ENCODE measurements at places on chromosomes 11 and 22.

- DNase-seq: no peak
Measured at GRCh38 chr22:24390576-24390975, 36.8 kb upstream of the ADORA2A start.

DNA sequence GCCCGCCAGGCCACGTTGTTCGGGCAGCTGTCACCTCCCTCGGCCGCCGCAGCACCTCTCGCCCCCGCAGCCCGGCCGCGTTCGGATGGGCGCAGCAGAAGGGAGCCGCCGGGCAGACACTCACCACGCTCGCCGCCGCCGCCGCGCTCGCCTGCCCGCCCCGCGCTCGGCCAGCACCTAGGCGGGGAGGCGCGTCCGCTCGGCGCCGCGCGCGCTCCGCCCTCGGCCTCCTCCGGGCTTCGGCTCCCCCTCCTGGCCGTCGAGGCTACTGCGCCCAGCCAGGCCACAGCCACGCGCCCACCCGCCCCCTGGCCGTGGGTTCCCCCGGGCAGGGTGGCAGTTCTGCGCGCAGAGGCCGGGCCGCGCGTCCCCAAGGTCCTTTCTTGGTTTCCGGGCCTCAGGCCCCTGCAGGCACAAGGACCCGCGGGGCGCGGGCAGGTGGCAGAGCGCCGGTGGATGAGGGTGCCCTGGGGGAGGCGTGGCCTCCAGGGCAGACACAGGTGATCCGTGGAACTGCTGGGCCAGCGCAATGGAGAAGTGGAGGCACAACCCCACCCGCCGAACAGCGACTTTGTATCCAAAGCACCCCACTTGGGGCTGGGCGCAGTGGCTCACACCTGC, at the start of gene SLC25A22:
Gene SLC25A22 (minus strand): TSS at position 189 of the 621 bp plus-strand sequence. CDS start 3,275 bp downstream, outside the sequence.
- DNase-seq: peak; percentile 85

DNA sequence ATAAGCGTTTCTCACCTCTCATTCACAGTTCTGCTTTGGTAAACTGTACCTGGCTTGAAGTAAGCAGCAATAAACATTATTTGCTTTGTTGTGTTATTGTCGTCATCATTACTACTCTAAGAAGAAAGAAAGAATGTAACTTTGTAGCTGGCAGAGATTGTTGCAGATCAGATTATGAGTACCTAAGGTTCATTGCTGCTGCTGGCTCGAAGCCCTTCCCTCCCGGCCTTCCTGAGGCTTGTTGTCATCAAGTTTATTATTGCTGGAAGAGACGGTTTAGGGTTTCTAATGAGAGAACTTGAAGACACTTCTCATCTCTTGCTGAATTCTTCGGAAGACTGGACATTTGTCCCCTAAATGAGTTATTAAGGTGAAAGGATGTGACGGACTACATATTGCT, 101.3 kb downstream of the GRAMD1B start:
- no peak for DNase-seq

DNA sequence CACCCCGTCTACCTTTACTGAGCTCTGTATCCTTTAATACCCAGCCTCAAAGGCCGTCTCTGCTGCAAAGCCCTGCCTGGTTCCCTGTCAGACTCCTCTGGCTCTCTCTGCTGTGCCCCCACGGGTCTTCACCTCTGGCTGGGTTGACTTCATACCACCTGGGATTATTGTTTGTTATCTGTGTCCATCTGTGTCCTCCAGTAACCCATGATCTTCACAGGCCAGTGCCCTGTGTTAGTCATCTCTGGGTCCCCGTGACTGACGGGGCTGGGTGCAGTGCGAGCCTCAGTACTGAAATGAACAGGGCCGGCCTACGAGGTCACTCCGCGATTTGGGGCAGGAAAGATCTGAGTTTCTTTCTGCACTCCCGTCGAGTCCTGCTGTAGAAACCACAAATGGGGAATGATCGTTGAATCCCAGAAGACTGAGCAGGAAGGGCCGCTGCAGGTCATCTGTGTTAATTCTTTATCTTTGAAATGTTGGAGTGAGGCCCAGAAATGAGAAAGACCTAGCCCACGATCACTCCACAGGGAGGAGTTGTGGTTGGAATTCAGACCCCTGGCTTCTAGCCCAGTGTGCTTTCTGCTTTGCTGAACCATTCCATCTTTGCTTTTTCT, 12.3 kb upstream of the TUB start:
- DNase-seq: no peak

DNA sequence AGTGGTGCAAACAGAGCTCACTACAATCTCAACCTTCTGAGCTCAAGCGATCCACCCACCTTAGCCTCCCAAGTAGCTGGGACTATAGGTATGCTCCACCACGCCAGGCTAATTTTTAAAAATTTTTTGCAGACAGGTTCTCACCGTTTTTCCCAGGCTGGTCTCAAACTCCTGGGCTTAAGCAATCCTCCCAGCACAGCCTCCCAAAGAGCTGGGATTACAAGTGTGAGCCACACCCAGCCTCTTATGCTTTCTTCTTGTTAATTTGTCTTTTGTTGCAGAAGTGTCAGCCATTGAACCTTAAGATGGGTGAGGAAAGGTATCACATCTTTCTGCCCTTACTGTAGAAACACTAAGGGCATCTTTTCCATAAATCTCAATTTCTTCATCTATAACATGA, 34.9 kb downstream of the DENND5A start:
- no peak for DNase-seq

- DNase-seq: no peak
Measured at GRCh38 chr22:47963660-47964059, 1201.2 kb downstream of the TBC1D22A start.

- DNase-seq: no peak
Measured at GRCh38 chr11:44987506-44987905, 36.8 kb upstream of the TP53I11 start.

DNA sequence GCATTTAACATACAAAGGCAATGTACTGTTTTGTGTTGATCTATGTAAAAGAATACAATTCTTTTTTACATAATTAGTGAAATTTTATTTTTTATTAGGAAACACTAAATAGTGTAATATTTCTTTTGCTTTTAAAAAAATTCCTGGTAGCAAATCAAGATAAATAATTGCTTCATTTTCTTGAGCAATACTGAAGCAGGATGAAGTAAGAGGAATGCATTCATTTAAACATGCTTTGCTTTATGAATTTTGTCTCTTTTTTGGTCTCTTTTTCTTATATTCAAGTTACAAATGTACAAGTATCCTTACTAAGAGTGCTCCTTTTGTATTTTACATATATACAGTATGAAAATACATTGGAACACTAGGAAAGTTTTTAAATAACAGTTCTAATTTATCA, 144.4 kb upstream of the TEAD1 start:
- no peak for DNase-seq

- no peak for DNase-seq
Measured at GRCh38 chr22:45337536-45337935, 27.8 kb downstream of the FAM118A start.

- DNase-seq: no peak
Measured at GRCh38 chr11:115745610-115746512, 241.6 kb upstream of the CADM1 start.

- no peak for DNase-seq
Measured at GRCh38 chr22:49958931-49959781, 1.4 kb upstream of the PIM3 start.

DNA sequence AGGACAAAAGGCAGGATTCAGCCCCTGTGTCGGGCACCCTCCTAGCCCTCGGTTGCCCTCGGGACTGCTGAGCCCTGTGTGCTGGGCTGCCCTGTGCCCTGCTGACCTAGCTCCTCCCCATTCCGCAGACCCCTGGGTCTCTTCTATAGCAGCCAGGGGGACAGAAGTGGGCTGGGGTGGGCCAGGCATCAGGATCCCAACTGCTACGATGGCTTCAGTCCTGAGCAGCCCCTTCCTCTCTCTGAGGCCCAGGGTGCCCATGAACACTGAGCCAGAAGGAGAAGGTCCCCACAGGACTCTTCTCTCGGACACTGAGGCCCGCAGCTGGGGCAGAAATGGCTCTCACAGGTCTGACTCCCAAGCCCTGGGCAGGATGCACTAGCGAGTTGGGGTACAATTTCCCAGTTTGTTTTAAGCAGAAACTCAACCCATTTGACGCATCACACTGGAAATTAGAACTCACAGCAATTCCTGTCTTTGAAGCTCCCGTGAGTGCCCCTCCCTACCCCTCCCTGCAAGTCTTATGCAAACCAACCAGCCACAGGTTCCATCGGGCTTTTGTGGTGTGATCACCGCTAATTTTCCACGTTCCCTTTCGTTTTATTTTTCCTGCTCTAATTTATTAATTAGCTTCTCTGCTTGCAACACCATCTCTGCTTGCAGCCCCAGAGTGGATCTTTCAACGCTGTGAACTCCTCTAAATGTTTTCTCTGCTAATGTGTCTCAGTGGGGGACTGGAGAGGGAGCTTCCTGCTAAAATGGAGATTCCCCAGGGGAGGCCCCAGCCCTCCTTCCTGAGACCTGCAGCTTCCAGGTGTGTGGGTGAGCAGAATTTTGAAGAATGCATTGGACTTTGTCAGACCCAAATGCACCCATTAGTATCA, 56.7 kb downstream of the PHF21B start:
- DNase-seq: no peak

- DNase-seq: peak; percentile 47
Measured at GRCh38 chr22:38069372-38070249, 12.4 kb downstream of the PICK1 start.

DNA sequence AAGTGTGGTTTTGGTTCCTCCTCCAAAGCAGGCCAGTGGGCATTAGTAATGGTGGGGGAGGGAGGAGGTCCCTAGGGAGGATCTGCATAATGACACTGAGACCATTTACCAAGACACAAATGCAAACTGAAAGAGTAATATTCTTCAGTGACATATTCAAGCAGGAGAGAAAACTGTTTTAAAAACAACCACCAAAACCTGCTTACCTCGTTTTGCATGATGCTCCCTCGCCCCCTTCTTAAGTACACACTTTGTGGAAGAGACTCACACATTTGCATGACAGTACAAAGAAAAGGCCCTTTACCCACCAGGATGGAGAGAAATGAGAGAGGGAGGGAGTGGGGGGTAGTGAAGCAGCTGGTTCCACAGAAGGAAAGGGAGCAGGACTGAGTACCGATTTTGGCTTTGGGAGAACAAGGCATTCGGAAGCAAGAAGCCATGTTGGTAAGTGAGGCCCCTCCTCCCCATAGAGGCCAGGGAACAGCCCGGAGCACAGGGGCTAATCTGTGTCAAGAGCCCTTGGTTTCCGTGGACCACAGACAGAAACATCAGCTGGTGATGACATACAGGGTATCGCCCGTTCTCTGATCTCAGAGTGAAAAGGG, 13.0 kb upstream of the OPCML start:
- DNase-seq: peak; percentile 33

DNA sequence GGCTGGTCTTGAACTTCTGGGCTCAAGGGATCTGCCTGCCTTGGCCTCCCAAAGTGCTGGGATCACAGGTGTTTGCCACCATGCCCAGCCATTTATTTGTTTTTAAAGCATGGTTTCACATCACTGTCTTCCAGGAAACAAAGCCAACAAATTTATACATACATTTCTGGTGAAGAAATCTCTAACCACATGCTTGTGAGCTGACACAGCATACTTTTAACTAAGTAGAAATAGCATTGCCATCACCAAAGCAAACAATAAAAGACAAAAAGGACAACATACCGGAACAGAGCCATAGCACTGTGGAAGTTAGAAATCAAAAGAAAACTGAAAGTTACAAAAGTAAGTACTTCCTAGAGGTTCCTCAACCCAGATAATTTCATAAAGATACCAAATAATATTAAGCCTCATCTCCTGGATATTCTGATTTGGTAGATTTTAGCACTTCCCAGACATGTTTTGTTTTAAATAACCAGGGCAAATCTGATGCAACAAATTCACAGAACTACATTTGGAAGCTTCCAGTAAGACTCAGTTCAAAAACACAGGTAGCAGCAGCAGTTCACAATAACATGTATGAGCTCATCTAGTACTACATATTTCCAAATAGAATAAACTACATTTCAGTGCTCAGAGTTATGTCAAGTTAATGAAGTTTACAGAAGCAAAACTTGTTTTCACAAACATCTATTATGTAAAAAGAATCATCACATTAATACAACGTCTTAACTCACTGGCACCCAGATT, 70.6 kb downstream of the RRAS2 start:
- DNase-seq: no peak

- no peak for DNase-seq
Measured at GRCh38 chr11:114664641-114665040, 13.7 kb upstream of the NXPE2 start.

DNA sequence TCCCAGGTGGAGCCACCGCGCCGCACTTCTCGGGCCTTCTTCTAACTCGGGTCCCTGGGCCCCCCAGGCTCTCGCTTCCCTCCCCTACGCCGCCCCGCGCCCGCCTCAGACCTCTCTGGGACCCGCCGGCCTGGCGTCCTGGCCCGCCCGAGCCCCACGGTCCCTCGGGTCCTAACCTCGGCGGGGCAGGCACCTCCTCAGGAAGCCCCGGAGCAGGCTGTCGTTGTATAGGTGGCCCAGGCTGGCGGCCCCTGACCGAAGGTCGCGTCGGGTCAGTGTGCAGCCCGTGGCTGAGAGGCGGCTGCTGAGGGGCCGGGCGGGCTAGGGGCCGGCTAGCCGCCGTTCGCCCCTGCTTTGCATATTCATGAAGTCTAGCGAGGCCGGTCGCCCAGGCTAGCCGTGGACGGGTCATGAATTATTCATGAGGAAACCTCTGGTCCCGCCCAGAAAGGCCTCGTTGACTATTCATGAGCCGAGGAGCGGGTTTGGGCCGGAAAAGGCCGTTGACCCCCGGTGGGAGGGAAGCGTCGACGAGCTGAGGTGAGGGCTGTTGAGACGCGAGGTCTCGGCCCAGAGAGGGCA, at the start of gene HORMAD2:
Gene HORMAD2 (plus strand): TSS at position 513 of the 582 bp plus-strand sequence. CDS start 13,489 bp downstream, outside the sequence.
- DNase-seq: no peak

GRCh38 chr11:95450547-95451123, 219.6 kb upstream of the SESN3 start:
- no peak for DNase-seq

- peak; percentile 76 for DNase-seq
Measured at GRCh38 chr11:72471005-72471898, 36.9 kb upstream of the CLPB start.

DNA sequence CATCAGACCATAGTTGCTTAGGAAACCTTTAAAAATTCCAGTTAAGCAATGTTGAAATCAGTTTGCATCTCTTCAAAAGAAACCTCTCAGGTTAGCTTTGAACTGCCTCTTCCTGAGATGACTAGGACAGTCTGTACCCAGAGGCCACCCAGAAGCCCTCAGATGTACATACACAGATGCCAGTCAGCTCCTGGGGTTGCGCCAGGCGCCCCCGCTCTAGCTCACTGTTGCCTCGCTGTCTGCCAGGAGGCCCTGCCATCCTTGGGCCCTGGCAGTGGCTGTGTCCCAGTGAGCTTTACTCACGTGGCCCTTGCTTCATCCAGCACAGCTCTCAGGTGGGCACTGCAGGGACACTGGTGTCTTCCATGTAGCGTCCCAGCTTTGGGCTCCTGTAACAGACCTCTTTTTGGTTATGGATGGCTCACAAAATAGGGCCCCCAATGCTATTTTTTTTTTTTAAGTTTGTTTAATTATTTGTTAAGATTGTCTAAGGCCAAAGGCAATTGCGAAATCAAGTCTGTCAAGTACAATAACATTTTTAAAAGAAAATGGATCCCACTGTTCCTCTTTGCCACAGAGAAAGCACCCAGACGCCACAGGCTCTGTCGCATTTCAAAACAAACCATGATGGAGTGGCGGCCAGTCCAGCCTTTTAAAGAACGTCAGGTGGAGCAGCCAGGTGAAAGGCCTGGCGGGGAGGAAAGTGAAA, 73.4 kb downstream of the NCAPD3 start:
- DNase-seq: no peak
